AG08395 (cell line): ENCODE measurements at places on chromosomes 12 and 14.
A peak's percentile ranks its signal among the peaks of the same experiment; 100 is the strongest.

- peak; percentile 88 for DNase-seq
Measured at GRCh38 chr14:96189281-96189711, 15.3 kb upstream of the BDKRB2 start.

DNA sequence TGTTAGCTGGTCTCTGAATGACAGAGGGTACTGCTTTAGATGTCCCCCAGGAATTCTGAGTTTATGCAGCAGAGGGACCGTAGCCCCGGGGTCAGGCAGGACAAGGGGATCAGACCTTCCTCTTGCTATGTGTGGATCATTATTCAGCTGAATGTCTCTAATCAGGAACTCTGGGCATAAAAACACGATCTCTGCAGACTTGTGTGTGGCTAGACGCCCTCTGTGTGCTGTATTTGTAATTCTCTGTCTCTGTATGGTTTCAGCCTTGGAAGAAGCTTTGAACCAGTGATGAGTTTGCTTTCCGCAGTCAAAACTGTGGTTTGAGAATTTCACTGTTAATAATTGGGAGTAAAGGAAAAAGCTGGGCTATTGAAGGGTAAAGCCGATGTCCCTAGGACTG lies 125.3 kb downstream of the ETV6 start:
- DNase-seq = no peak

DNA sequence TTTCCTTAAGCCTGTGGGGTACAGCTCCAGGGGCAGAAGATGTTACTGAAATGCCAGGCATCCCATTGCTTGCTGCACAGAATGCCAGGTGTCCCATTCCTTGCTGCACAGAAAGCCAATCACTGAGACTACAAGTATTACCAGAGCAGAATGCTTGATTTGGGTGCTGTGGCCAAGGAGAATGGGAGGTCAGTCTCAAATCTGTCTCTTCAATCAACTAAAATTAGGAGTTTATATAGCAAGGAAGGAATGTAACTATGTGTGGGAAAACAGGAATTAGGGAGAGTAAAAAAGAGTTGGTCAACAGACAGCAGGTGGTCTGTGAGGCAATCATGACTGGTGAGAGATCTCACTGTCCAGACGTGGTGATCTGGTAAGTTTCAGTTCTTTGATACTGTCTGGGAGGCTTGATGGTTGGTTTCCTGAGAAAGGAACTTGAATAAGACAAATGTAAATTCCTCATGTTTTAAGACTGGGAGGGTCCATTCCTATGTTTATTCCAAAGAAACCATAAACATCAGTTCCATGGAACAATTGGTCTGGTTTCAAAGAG lies 31.2 kb upstream of the VASH1 start:
- no peak for DNase-seq

DNA sequence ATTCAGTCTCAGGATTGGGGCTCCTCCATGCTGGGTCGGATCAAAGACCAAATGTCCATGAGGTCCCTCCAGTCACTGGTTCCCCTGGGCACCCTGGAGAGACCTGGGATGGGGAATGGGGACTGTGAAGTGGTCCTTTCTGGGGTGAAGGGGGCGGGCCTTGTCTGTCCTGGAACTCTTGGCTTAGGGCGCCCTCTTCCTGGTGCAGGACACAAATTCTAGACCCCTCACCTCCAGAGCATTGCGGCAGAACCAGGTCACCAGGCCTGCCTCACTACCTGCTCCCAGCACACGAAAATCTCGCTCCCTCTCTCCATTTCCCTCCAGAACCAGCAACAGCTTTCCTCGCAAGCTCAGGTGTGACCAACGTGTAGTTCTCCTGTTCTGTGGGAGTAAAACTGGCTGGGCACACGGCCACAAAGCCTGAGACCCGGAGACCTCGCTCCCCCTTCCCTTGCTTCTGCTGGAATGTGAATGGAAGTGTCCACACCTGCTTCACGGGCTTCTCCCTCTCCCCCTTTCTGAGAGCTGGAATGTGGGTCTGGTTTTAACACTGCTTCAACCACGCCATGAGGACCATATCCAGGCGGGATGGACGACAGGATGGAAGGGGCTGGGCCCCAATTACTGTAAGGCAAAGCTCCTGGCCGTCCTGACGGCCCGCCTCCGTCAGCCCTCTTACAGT lies 112.7 kb downstream of the SCARB1 start:
- no peak for DNase-seq

GRCh38 chr14:70707138-70708038 lies 65.7 kb downstream of the TTC9 start:
- DNase-seq = peak; percentile 83

DNA sequence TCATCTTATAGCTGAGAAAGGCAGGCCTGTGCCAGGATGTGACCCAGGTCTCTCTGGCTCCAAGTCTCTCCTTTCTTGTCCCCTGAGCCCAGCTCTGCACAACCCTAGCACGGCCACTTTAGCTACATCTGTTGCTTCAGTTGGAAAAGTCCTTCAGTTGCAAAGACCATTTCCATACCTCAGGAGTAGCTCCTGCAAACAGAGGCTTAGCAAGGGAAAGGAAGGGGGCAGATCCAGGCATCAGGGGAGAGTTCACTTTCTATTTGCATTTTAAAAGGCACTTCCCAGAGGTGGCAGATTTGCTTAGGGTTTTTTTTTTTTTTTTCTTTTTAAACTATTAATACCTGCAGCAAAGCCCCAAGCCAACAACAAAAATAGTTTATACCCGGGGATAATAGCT lies 3.0 kb upstream of the PITPNM2 start:
- no peak for DNase-seq

- no peak for DNase-seq
Measured at GRCh38 chr12:99372257-99372920, 275.2 kb upstream of the GARIN6 start.
